Right lung (tissue), 10 donors: ENCODE measurements at places on chromosomes 16 and 17. TPM values are rescaled to one million over a fixed set of nuclear protein-coding genes. Genes with fewer than 3 reads are reported as not detected.

DNA sequence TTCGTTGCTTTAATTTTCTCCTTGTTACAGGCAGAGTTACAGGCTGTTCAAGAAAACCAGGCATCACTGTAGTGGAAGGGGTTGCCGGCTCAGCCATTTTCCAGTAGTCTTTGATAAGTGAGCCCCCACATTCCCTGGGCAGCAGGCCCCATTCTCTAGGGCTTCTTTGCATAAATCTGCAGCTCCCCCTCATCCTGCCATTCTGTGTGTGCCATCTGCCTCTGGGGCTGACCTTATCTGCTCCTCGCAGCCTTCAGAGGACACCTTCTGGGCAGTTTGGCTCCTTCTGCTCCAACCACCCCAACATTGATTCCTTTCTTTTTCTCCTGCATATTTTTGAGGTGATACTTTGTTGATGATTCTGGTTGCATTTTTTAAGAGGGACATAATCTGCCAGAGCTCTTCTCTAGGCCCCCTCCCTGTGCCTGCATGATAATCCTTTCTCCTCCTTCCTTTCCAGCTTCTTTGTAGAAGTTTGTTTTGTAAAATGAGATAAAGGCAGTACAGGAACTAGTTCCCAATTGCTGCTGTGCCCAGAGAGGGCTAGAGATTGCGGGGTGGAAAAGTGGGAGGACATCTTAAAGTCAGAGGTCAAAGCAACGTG, 17.1 kb downstream of the RND2 start:
- no peak for DNase-seq

DNA sequence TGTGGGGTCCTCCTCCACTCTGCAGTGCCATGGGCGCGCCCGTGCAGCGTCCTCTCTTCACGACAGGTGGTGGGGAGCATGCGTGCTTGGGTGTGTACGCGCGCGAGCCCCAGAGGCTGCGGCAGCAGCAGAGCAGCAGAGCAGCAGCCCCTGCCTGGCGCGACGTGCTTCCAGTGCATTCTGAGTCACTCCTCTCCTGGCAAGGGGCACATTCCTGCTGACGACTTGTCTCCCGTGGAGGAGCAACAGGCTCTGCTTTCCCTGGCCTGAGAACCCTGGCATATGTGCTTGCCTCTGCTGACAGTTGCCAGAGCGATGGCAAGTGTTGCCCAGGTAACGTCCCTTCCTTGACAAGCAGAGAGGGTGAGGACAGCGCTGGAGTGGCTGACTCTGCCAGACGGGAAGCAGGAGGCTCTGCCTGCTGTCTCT, 133.8 kb upstream of the PLCG2 start:
- DNase-seq: no peak

DNA sequence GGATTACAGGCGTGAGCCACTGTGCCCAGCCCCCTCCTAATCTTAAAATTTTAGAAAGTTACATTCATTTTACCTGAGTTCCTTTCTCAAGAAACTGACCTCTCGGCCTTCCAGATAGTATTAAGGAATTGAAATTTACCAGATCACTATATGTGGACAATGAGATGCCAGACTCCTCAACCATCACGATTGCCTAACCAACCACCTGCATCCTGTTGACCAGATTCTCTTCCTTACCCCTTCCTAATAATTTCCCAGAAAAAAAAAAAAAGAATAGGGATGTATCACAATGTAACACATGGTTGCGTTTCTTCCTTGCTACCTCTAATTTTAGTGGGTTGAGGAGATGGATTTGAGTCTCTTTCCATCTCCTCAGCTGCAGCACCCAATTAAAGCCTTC, 72.1 kb downstream of the BMERB1 start:
- no peak for DNase-seq

GRCh38 chr16:83187405-83187804, 560.6 kb downstream of the CDH13 start:
- no peak for DNase-seq

GRCh38 chr17:81401723-81402529, 6.7 kb downstream of the BAHCC1 start:
- DNase-seq: no peak

DNA sequence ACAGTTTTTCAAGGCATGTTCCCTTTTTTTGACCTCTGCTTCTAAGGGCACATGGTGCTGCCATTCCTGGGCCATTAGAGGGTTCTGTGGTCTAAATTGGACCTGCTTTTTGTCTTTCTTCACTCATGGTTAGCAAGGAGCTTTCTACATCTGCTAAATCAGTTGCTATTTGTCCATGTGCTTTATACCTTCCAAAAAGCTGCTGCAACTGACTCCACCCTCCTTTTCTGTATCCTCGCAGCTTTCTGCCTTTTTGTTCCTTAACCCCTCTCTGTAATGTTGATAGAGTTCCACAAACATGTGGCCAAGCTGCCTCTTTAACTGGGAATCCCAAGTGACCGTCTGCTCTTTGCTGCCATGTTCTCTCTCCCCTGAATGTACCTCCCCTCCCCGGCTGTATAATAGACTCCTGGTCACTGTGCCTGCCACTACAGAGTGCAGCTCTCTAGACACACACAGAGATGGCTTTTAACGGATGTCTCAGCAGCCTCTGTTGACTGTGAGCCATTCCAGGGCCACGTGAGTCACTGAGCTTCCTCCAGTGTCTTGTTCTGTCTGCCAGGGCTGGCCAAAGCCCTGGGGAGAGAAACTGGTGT, 57.4 kb upstream of the TEKT3 start:
- DNase-seq: no peak

GRCh38 chr16:68759062-68759461, 22.0 kb downstream of the CDH1 start:
- DNase-seq: no peak

- peak; percentile 61 for DNase-seq
These were observed 7.0 kb downstream of the ARMC7 start for GRCh38 chr17:75116737-75117136.

- no peak for DNase-seq
These were observed 7.6 kb downstream of the SLC46A1 start for GRCh38 chr17:28398280-28398981.

- DNase-seq: no peak
These were observed 3.6 kb upstream of the MAP3K14 start for GRCh38 chr17:45320349-45320930.

The METTL22 gene
- 25.0 TPM for polyA plus RNA-seq

The MT4 gene
- not detected for polyA plus RNA-seq

The SECTM1 gene
- polyA plus RNA-seq: 3.7 TPM

The PIRT gene
- polyA plus RNA-seq: 0.15 TPM

The HOXB6 gene
- polyA plus RNA-seq: 11.9 TPM

The SEC14L5 gene
- 0.29 TPM for polyA plus RNA-seq

The PRKCB gene
- 63.9 TPM for polyA plus RNA-seq
